ENCODE measurements at places on chromosomes 1 and 21. TPM values are rescaled to one million over a fixed set of nuclear protein-coding genes. Genes with fewer than 3 reads are reported as not detected.

Gene PSEN2
- 0.17 TPM for polyA plus RNA-seq

Gene CYP4A22
- polyA plus RNA-seq: not detected

Gene VAV3
- 2.1 TPM for polyA plus RNA-seq

Gene S100A16
- polyA plus RNA-seq: not detected

Gene MSH4
- not detected for polyA plus RNA-seq

Gene HAO2
- not detected for polyA plus RNA-seq

Gene MXRA8
- polyA plus RNA-seq: 0.41 TPM

Gene PRSS38
- polyA plus RNA-seq: not detected

Gene TRIM46
- polyA plus RNA-seq: 0.69 TPM

Gene LRRC53
- not detected for polyA plus RNA-seq

Gene PRELP
- not detected for polyA plus RNA-seq

Gene UCK2
- polyA plus RNA-seq: 1.2 TPM

Gene IVL
- polyA plus RNA-seq: not detected

Gene KCND3
- 0.05 TPM for polyA plus RNA-seq
